Heart left ventricle (tissue), 16 donors: ENCODE measurements at places on chromosomes 7 and 10.

DNA sequence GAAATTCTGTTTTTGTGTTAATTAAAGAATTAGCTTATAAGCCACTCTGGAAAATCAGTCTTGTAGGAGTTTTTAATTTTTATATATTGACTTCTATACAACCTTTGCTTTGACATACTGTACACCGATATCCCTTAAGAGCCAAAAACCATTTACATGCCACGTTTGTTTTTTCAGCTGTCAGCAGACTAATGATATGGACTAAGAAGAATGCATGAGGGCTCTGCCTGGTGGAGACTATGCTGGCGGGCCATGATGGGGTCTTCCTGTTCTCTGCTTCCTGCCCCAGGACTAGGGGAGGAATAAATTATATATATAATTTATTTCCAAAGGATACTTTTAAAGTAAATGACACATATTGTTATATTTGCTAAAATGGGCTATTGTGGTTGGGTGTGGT is 96.3 kb downstream of the CDK14 start:
- DNase-seq = no peak

- DNase-seq = no peak
These were observed 98.1 kb downstream of the PARD3 start for GRCh38 chr10:34716958-34717357.

DNA sequence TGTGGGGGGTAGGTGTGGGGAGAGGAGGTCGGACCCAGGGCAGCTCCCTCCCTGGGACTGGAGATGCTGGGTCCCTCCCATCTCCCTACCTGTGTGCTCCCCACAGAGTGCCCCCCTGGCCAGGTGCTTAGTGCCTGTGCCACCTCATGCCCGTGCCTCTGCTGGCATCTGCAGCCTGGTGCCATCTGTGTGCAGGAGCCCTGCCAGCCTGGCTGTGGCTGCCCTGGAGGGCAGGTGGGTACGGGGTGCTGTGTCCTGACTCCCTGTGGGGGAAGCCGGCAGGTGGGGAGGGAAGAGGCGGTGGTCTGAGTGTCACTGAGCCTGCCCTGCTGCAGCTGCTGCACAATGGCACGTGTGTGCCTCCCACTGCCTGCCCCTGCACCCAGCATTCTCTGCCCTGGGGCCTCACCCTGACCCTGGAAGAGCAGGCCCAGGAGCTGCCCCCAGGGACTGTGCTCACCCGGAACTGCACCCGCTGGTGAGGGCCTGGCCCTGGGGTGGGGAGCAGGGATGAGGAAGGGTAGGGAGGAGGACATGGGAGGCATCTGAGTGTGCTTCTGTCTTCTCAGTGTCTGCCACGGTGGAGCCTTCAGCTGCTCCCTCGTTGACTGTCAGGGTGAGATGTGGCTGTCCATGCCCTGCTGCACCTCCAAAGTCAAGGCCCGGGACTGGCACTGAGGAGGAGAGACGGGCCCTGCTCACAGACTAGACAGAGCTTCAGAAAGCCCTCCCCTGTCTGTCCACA is 11.7 kb upstream of the ZNF862 start:
- DNase-seq = peak; percentile 13

GRCh38 chr10:12221323-12222298 is 25.6 kb downstream of the CDC123 start:
- DNase-seq = no peak

- no peak for DNase-seq
These were observed 117.6 kb downstream of the NRP1 start for GRCh38 chr10:33216661-33217427.
